Sigmoid colon (tissue), 7 donors: ENCODE measurements at places on chromosomes 16 and 17. TPM values are rescaled to one million over a fixed set of nuclear protein-coding genes. Genes with fewer than 3 reads are reported as not detected.
A peak's percentile ranks its signal among the peaks of the same experiment; 100 is the strongest.

- no peak overlapping the region for H3K27ac ChIP-seq
- H3K4me3 ChIP-seq: no peak overlapping the region
- DNase-seq: no peak
- H3K27me3 ChIP-seq: no peaks in the 10 kb centered on the region
Measured at GRCh38 chr16:4123616-4124300, 7.5 kb upstream of the ADCY9 start.

DNA sequence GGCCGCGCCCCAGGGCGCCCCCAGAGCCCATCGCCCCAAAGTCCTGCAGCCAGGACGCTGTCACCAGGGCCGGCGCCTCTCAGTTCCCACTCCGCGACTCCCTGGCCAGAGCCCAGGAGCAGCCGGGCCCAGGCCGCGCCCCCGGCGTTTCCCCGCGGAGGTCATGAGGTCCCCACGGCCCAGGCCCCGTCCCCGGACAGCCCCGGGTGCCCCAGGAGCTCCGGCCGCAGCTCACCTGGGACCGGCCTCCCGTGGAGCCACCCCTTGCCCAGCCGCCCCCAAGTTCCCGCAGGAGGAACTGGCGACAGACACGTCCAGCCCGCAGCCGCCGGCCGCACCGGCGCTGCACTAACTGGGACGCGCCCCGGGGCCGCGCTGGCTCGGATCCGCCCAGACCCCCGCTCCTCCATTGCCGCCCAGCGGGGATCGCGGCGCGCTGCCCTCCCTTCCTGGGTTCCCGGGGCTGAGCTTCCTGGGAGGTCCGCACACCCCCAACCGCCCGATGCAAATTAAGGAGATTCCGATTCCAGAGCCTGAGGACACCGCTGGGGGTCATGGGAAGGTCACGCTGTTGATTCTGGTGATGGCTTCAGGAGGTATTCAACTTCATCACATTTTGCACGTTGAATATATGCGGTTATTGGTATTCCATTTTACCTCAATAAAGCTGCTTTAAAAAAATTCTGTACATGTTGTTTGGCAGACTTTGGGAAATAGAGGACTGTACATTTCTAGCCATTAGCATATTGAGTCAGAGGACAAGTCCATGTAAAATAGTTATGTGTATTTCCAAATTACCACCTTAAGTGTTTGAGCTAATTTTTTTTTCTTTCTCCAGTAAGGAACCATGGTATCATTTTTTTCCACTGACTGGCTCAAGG lies 9.9 kb downstream of the AHSP start:
- H3K4me1 ChIP-seq: no peaks in the 10 kb centered on the region
- no peak overlapping the region for H3K27ac ChIP-seq
- peaks cover 24% of the 10 kb centered on the region for H3K27me3 ChIP-seq
- no peaks in the 10 kb centered on the region for H3K36me3 ChIP-seq
- no peak for DNase-seq
- H3K4me3 ChIP-seq: peak overlapping the region; percentile 37

GRCh38 chr17:77253611-77254051 lies 112.9 kb downstream of the SEC14L1 start:
- no peak overlapping the region for H3K4me3 ChIP-seq
- no peak for DNase-seq
- H3K4me1 ChIP-seq: peaks cover 8% of the 10 kb centered on the region
- no peaks in the 10 kb centered on the region for H3K27me3 ChIP-seq

- H3K27me3 ChIP-seq: no peaks in the 10 kb centered on the region
- no peak for DNase-seq
- no peaks in the 10 kb centered on the region for H3K36me3 ChIP-seq
- H3K4me3 ChIP-seq: no peak overlapping the region
- no peak overlapping the region for H3K27ac ChIP-seq
Measured at GRCh38 chr17:56424543-56425044, 168.9 kb upstream of the NOG start.

The TUBB3 gene
- 1.8 TPM for polyA plus RNA-seq

DNA sequence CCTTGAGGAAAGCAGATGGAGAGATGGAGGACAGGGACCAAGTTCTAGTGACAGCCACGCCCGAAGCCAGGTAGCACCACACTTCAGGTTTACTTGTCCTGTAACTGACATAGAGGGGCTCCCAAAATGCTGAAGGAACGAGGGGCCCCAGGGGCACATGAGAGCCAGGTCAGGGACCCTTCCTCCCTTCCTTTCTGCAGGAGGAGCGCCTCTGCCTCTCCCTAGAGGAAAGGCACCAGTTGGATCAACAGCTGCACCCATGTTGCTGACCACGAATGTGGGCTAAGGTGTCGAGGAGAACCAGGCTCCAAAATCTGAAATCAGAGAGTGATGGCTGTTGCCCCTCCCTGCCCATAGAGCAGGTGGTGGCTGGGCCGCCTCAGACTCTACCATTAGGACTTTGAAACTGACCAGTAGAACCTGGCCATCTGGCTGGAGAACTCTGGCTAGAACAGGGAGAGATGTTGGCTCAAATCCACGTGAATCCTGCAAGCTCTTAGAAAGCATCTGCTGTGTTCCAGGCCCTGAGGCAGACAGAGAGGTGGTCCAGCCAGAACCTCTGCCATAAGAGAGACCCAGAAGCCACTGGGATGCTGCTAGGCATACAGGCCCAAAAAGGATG lies 218.8 kb downstream of the KATNIP start:
- H3K27me3 ChIP-seq: no peaks in the 10 kb centered on the region
- no peak overlapping the region for H3K27ac ChIP-seq
- H3K36me3 ChIP-seq: no peaks in the 10 kb centered on the region
- no peak for DNase-seq
- H3K4me3 ChIP-seq: no peak overlapping the region

The PRSS53 gene
- polyA plus RNA-seq: 2.0 TPM

The KRT33B gene
- polyA plus RNA-seq: not detected

The CIITA gene
- 1.2 TPM for polyA plus RNA-seq

The KRTAP2-2 gene
- not detected for polyA plus RNA-seq

DNA sequence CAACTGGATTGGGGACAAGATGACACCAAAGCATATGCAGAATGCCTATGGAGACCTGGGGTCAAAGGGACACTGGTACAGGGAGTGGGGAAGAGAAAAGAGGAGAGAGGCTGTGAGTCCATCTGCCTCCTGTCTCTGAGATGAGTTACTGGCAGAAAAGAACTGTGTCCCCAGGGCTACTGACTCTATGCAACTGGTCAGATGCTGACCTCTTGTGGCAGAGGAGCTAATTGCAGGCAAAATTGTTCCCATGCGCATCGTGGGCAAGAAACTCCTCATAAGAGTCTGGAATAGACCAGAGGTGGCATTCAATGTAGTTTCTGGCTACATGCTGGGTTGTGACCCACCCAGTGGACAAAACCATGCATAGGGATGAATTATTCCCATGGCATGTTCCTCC lies 26.1 kb upstream of the MLKL start:
- no peaks in the 10 kb centered on the region for H3K36me3 ChIP-seq
- H3K4me3 ChIP-seq: no peak overlapping the region
- no peaks in the 10 kb centered on the region for H3K27me3 ChIP-seq
- DNase-seq: no peak
- no peak overlapping the region for H3K27ac ChIP-seq
